ENCODE measurements at places on chromosomes 1 and 21.

GRCh38 chr21:44483288-44484237 lies 28.3 kb downstream of the LRRC3 start:
- peak; percentile 24 for DNase-seq

DNA sequence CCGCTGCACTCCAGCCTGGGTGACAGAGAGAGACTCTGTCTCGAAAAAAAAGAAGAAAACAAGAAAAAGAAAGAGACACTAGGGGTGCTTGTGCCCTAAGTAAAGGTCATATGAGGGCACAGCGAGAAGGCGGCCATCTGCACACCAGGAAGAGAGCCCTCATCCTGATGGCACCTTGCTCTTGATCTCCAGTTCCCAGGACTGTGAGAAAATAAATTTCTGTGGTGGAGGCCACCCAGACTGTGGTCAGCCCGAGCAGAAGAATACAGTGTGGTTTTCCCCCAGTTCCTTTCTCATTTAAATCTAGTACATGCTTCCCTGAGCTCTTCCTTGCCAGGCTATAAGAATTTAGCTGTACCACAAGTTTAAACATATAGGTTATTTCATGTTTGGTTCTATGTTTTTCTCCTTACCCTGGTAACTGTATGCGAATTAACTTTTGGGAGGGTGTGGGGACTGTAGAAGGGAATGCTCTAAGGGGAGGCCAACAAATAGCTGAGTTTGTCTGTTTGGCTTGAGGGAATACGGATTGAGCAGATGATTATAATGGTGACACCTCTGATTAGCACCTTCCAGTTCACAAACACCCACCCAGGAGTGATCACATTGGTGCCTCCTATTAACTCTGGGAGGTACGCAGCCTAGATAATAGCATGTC lies 119.6 kb upstream of the ERRFI1 start:
- no peak for DNase-seq

- DNase-seq, result peak; percentile 100
Measured at GRCh38 chr1:177209357-177209756, 38.6 kb downstream of the BRINP2 start.

DNA sequence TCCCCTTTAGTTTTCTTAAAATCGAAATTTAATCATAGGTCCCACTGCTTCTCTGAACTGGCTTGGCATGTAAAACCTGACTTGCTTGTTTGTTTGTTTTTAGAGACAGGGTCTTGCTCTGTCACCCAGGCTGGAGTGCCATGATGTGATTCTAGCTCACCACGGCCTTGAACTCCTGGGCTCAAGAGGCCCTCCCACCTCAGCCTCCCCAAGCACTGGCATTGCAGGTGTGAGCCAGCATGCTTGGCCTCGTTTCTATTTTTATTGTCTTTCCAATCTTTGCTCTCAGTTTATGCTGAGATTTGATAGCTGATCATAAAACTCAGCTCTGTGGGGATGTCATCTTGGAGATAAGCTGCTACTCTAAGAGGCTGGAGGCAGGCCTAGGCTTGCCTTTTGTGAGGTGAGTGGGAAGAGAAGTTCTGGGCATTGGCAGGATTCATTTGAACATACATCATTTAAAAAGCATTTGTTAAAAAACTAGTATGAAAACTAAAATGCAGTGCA lies 51.5 kb upstream of the GCLM start:
- peak; percentile 27 for DNase-seq

DNA sequence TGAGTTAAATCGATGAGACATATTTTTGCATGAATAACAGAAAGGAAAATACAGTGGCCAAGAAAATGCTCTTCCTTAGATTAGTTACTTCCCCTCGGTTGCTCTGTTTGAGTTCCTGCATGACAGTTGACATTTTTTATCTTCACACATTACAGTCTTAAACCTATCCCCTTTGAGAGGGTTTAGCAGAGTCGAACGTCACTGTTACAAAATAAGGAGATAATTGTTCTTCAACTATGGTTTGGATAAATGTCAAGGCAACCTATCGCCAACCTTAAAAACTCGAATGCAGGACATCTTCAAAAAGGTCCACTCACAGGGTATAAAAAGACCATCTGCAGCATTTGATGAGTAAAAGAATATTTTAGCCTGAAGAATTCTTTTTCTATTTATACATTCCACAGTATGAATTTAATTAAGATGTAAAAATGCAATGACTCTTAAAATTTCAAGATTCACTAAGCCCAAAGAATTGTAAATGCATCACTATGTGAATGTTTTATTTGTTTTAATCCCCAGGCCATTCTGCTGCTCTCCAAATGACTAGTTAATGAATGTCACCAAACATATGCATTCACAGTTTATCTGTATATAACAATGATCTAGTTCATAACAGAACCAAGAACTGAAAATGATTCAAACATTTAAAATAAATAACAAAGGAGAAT lies 68.9 kb upstream of the COL11A1 start:
- DNase-seq, result peak; percentile 25

DNA sequence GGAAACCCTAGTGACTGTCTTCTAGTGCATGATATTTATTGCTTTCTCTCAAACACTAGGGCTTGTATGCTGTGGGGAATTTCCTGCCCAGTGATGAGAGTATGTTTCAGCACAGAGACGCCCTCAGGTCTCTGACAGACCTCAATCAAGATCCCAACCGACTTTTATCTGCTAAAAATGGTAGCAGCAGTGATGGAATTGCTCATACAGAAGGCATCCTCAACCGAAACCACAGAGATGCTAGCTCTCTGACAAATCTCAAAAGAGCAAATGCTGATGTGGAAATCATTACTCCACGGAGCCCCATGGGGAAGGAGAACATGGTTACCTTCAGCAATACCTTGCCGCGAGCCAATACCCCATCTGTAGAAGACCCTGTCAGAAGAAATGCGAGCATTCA lies 41.3 kb downstream of the PLPPR4 start:
- peak; percentile 24 for DNase-seq

DNA sequence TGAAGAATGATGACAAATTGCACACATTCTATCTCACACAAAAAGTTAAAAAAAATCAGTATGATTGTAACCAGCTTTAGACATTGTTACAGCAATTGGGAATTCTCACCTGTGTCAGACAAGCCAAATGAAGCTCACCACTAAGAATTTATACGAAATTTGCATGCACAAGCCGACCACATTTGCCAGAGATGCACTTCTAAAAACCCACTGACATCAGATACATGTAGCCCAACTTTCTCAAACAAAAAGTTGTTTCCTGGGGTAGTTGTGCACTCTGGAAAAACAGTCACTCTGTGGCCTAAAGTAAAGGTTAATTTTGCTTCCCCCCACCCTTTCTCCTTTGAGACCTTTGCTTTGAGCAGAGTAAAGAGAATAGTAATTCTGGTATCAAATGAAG lies 67.9 kb upstream of the IL12RB2 start:
- DNase-seq, result no peak

DNA sequence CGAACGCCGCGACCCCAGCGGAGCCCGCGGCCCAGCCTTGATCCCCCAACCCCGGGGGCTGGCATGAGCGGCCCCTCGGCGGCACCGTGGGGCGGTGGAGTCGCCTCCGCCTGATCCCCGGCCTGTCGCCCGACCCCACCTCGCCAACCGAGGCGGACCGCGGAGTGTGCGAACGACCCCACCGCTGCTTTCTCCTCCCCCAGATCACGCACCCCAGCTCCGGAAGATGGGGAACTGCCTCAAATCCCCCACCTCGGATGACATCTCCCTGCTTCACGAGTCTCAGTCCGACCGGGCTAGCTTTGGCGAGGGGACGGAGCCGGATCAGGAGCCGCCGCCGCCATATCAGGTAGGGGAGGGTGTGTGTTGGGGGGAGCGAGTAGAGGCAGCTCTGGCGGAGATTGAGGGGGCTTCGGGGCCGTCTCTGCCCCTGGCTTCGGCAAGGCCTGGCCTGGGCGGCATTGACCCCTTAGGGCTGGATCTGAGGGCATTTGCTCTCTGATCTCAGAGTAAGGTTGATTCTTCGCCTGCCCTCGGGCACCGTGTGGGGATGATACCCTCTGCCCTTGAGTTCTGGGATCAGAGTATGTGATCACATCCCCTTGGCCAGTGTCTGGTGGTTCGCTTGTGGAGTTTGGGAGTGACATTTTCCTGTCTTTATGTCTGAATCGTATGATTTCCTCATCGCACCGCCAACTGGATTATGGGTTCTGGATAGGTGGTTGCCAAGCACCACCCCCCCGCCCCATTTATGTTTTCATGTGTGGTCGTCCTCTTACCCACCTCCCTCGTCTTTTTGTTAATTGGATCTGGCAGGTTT lies 668 bp downstream of the RNF11 start:
- DNase-seq, result peak; percentile 43
